ENCODE measurements at places on chromosomes 4 and X.
A peak's percentile ranks its signal among the peaks of the same experiment; 100 is the strongest.

DNA sequence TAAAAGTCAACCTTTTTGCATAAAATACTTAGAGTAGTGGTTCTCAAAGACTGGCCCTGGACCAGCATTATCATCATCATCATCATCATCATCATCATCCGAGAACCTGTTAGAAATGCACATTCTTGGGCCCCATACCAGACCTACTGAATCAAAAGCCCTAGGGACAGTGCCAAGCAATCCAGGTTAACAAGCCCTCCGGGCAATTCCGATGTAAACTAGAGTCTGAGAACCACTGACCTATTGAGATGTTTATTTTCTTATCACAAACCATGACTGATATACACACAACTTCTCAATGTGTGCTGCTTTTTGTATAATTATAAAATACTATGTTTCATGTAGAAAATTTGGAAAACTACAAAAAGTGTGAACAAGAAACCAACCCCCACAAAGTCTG lies 133.4 kb upstream of the GATB start:
- DNase-seq, result no peak

DNA sequence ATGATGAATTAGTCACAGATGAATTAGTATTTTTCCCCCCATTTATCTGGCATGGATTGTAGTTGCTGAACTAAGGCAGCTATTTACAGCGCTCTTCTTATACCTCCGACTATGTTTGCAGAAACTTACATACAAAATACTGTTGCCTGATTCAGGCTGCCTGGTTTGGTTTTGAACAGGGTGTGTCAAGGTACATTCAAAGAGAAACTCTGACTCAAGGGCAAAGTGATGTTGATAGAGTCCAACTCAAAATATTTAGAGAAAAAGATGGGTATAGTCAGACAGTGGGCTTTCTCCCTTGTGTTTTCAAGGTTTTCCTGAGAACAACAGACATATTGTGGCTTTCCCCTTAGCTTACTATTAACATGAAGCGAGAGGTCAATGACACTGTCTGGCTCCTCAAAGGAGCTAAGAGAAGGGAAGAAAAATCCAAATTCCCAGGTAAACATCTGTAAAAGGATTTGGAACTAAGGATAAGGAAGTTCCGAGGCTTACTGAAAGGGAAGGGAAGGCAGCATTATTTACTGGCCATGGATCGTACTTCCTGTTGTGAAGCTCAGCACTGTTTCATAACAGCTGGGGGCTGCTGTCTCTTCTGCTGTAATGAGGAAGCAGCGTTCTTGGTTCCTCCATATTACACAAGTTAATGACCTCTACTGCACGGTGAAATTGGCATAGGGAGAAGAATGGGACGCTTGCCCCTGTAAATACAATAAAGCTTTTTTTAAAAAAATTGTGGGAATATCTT lies 30.9 kb downstream of the FAM9C start:
- peak; percentile 64 for DNase-seq

- DNase-seq, result no peak
These were observed 98.7 kb upstream of the CBLL2 start for GRCh38 chrX:22173966-22174365.

- peak; percentile 24 for DNase-seq
These were observed 1.4 kb upstream of the CORIN start for GRCh38 chr4:47839259-47839658.

GRCh38 chr4:5980436-5981155 lies 37.6 kb downstream of the C4orf50 start:
- no peak for DNase-seq

DNA sequence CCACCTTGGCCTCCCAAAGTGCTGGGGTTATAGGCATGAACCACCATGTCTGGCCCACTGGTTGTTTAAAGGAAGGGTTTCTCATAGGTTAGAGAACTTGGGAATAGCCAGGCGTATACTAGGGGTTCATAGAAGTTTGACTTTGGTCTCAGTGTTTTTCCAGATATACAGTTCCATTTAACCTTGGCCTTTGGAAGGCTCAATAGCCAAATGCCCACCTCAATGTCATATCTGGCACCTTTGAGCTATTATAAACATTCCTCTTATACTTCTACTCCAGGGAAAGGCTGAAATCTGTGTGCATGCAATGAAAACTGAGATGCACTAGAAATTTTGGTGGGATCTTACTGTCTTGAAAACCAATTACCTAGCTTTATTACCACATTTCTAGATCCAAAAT lies 47.5 kb upstream of the PROM1 start:
- DNase-seq, result no peak

Measured in pons (tissue), 1 donor.